Kidney tubule cell (primary cell): ENCODE measurements at places on chromosomes 4 and X.

- DNase-seq, result peak; percentile 55
Measured at GRCh38 chr4:187603093-187604025, 392.2 kb upstream of the ZFP42 start.

DNA sequence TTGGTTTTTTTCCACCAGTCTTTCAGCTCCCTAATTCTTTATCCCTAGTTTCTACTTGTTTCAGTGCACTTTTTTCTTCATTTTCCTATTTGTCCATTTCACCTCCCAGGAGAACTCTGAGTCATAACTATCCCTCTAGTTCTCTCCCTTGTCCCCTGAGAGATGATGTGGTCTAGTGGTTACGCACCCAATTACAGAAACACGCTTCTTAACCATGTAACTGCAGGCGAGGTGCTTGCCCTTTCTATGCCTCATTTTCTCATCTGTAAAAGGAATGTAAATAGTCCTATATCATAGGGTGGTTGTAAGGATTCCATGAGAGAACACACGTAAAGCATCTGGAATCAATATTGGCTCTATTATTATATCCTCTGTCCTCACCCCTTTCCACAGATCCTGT lies 8.8 kb upstream of the GRPR start:
- DNase-seq, result peak; percentile 32

GRCh38 chr4:19455196-19455595 lies 796.5 kb upstream of the SLIT2 start:
- no peak for DNase-seq

- peak; percentile 78 for DNase-seq
Measured at GRCh38 chrX:140274811-140275525, 229.9 kb downstream of the SOX3 start.

DNA sequence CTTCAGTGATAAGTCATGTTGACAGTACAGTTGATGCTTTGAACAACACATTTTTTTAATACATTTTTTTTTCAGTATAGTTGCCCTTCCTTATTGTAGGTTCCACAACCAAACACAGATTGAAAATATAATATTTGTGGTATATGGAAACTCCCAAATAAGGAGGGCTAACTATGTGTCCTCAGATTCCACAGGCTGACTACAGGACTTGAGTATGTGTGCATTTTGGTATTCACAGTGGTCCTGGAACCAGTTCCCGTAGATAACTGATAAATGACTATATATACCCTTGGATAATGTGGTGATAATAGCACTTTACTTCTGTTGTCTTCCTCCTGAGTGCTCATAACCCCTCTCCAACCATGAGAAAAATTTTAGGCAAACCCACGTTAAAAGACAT lies 111.6 kb upstream of the NUDT6 start:
- DNase-seq, result no peak

DNA sequence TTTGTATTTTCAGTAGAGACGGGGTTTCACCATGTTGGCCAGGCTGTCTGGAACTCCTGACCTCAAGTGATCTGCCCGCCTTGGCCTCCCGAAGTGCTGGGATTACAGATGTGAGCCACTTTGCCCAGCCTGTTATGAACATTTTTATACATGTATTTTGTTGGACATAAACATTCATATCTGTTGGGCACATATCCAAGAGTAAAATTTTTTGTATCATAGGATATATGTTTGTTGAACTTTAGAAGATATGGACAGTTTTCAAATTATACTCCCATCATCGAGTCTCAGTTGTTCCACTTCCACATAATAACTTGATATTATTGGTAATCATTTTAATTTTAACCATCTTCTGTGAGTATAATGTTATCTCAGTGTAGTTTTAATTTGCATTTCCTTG lies 23.6 kb downstream of the GLRB start:
- no peak for DNase-seq

GRCh38 chr4:151688003-151688784 lies 72.6 kb downstream of the GATB start:
- DNase-seq, result peak; percentile 9

GRCh38 chrX:52574416-52575275 lies 57.8 kb upstream of the XAGE1B start:
- DNase-seq, result peak; percentile 73

GRCh38 chr4:159398236-159398638 lies 295.4 kb downstream of the RAPGEF2 start:
- DNase-seq, result no peak

GRCh38 chrX:47097018-47097417 lies 18.8 kb downstream of the RGN start:
- DNase-seq, result no peak

GRCh38 chr4:40311811-40312346 lies 23.3 kb upstream of the CHRNA9 start:
- no peak for DNase-seq

GRCh38 chrX:150942942-150943594 lies 40.1 kb upstream of the HMGB3 start:
- no peak for DNase-seq
